ENCODE measurements at places on chromosomes 3 and 15.

- DNase-seq = no peak
Observed at GRCh38 chr3:101633186-101633585, 43.7 kb downstream of the ZBTB11 start.

- no peak for DNase-seq
Observed at GRCh38 chr3:16428612-16429011, 84.9 kb downstream of the RFTN1 start.

DNA sequence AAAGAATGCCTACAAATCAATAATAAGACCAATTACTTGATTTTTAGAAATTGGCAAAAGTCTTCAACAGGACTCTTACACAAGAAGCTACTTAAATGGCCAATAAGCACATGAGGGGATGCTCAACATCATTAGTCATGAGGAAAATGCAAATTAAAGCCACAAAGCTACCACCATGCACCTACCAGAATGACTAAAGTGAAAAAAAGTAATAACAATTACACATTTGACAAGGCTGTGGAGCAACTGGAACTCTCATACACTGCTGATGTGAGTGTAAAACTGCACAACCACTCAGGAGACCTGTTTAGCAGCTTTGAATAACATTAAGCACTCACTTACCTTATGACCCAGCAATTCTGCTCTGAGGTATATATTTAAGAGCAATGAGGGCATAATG, 68.4 kb downstream of the PPCDC start:
- no peak for DNase-seq

DNA sequence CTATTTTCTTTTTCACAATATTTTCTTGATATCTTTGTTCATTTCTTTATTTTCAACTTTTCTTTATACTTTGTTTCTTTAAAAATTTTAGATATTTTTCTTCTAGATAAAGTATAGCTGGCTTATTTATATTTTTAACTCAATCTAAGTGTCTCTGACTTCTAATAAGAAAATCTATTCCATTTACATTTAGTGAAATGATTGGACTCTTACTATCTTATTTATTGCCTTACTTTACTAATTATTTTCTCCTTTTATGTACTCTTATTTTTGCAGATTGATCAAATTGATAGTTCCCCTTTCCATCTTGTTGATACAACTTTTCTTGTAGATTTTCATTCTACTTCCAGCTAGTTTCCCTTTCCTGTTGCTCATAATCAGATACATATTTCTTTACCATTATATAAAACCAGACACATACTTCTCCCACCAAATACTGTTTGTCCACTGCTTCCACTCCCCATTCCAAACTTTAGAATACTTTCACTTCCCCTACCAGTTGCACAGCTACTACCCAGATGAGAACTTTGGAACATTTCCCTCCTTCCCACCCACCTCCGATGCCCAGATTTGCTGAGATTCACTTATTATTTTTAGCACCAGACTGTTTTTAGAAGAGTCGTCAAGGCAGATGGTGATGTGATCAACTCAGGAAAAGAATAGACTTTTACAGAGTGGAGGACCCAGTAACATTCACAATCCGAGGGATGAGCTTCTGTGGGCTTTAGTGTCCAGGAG, 151.5 kb downstream of the LIPC start:
- no peak for DNase-seq

GRCh38 chr3:126401611-126402160, 7.0 kb downstream of the CFAP100 start:
- DNase-seq = no peak

GRCh38 chr3:183008800-183009199, 28.5 kb upstream of the DCUN1D1 start:
- no peak for DNase-seq

GRCh38 chr15:90159213-90159612, 41.9 kb upstream of the SEMA4B start:
- no peak for DNase-seq

DNA sequence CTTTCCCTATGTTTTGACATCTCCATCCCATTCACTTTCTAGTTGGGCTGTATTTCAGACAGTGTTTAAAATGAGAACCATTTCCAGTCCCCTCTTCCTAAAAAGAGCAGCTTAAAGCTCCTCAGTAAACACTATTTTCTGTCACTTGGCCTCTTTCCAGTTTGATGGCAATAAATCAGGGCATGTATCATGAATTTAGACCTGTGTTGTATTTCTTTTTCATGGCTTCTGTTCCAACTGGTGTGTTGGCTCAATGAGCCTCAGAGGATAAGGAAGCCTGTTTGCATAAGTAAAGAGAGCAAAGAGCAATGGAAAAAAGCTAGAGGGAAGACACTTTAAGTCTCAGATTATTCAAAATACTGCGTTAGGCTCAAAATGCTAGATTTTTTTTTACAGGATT, 7.2 kb downstream of the CCDC80 start:
- no peak for DNase-seq

DNA sequence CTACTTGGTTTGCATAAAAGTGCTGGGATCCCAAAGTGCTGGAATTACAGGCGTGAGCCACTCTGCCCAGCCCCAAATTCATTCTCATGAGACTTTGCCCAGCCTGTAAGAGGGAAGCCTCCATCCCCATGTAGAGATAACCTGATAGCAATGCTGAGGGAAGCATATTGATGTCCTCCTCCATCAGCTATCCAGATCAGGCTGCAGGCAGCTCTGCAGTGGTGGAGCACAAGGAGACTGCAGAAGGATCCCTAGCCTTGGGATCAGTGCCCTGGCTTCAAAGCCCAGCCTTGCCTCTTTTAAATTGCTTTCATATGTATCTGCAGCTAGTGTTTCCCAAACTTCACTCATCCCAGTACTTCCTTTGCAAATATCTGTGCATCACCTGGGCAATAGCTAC, 32.7 kb downstream of the MECOM start:
- no peak for DNase-seq

- DNase-seq = no peak
Observed at GRCh38 chr3:169999433-169999832, 32.8 kb downstream of the SEC62 start.

DNA sequence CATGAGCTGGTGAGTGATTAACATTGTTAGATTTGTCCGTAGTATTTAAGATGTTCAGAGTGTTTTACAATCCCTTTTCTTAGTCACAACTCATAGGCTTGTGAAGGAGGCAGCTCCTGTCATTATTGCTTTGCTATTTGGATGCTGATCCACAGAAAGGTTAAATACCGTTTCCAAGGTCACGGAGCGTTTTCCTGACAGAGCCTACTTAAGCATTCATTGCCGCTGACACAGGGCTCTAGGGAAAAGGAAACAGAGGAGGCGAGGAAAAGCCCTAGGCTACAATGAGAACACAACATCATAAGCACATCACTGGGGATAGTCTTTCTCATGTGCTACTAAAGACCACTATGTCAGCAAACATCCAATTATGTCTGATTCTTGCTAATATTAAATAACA, 38.5 kb upstream of the CPB1 start:
- DNase-seq = no peak

DNA sequence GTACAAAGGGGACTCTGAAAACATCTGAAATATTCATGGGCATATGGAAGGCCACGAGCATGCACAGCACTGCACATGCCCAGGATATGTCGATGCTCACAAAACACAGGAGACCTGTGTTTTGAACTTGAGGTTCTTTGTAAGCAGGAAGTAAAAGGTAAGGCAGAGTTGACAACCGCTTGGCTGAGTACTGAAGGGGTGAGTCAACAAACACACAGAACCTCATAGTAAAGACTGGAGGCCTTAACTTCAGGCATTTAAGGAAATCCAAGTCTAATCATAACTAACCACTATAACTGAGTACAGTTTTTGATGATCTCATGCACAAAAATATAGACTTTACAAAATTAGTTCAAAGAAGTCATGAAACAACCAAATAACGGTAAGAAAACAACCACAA, 80.6 kb downstream of the MYO9A start:
- DNase-seq = no peak

DNA sequence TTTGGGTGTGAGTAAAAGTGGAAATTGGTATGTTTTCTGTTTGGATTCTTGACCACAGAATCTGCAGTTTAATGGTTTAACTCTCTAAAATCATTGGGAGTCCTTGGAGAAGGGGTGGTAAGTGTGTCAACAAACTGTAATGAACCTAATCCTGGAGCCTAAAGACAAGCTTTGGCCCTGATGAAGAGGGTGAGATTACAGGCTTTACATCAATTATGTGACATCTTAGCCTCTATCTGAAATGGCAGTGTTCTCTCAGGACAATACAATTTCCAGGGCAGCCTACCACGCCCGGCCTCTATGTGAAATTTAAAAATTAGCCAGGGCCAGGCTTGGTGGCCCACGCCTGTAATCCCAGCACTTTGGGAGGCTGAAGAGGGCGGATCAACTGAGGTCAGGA, 4.3 kb upstream of the PKM start:
- no peak for DNase-seq

DNA sequence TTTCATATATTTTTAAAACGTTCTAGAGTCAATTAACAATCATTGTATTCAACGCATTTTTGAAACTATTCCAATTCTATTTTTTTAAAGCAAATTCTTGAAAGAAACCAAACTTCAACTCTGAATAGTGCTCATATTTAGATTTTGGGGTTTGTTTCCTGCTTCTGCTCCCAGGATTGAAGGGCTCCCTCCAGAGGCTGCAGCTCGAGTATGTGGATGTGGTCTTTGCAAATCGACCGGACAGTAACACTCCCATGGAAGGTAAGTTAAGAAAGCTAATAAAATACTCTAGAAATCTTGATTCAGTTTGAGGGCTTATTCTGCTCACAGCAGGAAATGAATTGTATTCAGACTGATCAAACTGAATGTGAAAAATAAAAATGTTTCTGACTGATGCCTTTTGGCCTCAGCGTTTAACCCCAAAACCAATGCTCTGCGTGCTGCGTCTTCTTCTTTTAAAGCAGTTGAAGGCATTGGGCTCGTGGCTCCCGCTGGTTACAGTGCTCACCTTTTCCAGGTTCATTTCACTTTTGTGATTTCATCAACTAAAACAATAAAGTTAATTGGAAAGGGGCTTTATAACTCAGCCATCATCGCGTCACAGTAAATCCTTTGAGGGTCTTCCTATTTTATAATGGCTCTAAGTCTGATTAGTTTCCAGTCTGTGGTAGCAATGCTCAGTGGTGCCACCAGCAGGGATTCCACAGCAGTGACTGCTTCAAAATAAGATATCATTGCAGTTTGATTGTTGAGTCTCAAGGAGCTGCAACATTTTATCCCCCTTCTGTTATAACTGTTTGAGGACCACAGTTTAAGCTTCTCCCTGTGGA, 80.1 kb downstream of the SSR3 start:
- DNase-seq = no peak

GRCh38 chr3:23895181-23895580, 21.6 kb downstream of the NKIRAS1 start:
- DNase-seq = no peak

DNA sequence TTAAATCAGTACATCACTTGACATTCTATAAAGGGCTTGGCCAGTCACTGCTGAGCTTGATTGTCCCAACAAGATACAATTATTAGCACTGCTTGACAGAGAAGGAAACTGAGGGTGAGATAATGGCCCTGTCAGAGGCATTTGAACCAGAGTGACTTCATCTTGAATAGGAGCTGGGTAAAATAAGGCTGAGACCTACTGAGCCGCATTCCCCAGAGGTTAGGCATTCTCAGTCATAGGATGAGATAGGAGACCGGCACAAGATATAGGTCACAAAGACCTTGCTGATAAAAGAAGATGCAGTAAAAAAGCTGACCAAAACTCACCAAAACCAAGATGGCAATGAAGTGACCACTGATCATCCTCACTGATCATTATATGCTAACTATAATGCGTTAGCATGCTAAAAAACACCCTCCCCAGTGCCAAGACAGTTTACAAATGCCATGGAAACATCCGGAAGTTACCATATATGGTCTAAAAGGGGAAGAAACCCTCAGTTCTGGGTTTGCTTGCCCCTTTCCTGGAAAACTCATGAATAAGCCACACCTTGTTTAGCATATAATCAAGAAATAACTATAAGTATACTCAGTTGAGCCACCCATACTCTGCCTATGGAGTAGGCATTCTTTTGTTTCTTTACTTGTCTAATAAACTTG, 239.1 kb upstream of the SETMAR start:
- DNase-seq = no peak

DNA sequence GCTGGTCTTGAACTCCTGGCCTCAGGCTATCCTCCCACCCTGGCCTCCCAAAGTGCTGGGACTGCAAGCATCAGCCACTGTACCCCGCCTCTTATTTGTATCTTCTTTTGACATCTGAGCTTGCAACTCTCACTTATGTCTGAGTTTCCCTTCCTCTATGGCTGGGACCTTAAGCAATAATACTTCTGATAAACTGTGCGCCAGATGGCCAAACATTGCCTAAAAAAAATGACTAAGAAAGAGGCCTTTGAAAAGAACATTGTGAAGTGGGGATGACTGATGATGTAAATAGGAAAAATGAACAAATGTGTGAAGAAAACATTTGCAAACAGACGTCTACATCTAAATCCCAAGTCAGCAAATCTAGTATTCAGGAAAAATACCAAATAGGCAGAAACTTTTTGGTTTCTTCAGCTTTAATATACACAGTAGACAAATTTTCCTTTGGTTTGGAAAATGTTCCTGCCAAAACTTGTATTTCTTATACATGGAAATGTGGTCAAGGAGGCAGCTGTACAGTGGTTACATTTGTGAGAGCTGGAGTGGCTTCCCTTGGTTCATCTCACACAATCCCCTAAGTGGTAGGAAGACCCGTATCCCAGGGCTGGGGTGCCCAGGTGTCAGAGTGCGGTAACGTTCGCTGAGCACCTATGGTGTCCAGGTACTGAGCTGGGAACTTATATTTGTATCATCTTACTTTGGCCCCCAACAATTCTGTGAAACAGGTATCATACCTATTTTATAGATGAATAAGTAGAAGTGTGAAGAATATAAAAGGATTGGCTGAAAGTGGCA, 11.6 kb upstream of the TFRC start:
- no peak for DNase-seq

GRCh38 chr3:156429125-156429524, 125.8 kb downstream of the SSR3 start:
- no peak for DNase-seq

DNA sequence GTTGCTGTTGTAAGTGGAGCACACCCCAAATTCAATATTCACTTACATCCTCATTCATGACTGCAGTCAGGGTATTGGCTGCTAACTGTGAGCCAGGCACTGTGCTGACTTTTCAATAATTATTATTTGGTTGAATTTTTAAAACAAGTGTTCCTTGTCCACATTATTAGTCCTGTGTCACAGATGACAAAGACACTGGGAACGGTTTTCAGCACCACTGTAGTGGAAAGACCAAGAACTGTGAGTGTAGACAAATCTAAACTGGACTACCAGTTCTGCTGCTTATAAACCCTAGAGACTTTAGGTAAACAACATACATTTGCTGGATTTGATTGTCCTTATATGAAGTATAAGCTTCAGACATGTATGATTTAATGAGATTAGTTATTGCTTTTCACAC, 197.7 kb upstream of the ROBO2 start:
- DNase-seq = no peak

DNA sequence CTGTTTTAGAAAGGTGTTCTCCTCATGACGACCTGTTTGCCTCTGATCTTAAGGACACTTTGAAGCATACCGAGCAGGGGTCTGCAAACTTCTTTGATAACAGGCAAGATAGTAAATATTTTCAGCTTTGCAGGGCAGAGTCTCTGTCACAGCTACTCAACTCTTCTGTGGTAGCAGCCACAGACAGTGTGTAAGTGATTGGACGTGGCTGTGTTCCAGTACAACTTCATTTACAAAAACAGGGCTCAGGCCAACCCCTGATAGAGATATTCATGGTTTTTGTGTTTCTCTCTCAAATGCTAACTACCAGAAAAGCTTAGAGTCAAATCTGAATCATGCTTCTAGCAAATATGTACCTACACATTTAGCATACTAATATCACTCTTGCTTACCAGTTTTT, 51.5 kb downstream of the TGFBR2 start:
- DNase-seq = no peak

Measured in pulmonary artery endothelial cell (primary cell).